GOT3 (cell line): ENCODE measurements at places on chromosomes 16 and 17.

GRCh38 chr16:11084484-11084875 is 140.1 kb downstream of the CLEC16A start:
- no peak for DNase-seq

DNA sequence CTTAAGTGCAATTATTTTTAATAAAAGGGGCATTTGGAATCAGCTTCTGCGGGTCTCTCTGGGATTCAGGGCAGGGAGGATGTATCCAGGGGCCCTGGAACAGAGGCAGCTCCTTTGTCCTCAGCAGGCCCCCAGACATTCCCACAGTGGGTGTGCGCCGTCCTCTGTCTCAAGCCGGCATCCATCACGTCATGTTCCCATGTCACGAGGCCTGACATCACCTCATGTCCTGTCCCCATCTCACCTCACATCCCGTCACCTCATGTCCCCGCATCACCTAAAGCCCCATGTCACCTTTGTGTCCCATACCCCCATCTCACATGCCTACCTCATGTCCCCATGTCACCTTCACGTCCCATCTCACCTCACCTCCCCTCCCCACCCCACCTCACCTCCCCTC is 18.5 kb downstream of the GAA start:
- DNase-seq, result no peak

- DNase-seq, result no peak
These were observed 46.3 kb downstream of the MRM1 start for GRCh38 chr17:36647636-36648035.

GRCh38 chr16:88382491-88383400 is at the start of gene ZNF469:
Gene ZNF469, plus strand, starts transcription at chr16:88382959. Its CDS starts 44,512 bp downstream, at chr16:88427471.
- DNase-seq, result no peak

GRCh38 chr16:47895146-47895545 is 260.6 kb downstream of the ABCC12 start:
- no peak for DNase-seq

DNA sequence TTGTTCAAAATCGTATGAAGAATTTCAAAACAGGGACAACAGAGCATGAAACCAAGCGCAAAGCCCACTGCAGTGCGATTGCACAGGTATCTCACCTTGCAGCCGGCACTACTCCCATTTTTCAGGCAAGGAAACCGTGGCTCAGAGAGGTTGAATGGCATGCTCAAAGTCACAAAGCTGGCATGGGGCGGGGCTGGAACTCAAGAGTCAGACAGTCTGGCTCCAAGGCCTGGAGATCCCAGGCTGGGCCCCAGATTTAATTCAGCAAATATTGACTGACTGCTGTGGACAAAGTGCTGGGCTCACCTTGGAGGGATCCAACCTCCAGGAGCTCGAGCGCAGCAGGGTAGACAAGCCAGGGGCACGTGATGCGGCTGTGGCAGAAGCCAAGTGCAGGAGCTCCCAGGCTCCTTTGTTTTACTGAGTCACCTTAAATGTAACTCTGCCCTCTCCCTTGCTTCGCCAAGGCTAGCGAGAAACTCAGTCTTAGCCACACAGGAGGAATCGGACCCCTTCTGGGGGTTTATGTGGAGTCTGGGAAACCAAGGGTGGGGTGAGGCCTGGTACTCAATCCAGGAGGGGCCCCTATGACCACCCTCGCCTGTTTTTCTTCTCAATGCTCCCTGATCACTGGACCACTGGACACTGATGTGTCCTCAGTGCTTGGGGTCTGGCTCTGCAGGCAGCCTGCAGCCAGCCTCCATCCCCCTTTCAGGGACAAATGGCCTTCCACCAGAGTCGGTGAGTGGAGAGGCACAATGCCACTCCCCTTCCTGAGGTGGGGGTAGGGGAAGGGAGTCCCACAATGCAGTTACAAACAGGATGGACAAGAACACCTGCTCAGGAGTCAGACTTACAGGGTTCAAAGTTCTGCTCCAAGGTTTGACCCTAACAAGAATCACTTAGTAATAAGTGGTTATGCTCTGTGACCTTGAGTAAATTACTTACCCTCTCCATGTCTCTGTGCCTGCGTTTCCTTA is 3.9 kb upstream of the SPATA20 start:
- no peak for DNase-seq

DNA sequence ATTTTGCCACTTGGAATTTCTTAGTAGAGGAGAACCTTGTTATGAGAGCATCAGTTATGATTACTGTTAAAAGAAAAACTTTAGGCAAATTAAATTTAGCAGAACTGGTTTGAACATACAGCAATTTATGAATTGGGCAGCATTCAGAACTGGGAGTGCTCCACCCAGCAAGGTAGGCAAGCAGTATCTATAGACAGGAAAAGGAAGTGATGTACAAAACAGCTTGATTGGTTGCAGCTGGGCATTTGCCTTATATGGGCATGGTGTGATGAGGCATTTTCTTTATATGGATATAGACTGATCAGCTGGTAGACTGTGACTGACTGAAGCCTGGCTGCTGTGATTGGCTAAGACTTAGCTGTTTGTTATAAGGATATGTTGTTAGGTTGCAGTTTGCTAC is 17.6 kb upstream of the CYLD start:
- DNase-seq, result no peak

DNA sequence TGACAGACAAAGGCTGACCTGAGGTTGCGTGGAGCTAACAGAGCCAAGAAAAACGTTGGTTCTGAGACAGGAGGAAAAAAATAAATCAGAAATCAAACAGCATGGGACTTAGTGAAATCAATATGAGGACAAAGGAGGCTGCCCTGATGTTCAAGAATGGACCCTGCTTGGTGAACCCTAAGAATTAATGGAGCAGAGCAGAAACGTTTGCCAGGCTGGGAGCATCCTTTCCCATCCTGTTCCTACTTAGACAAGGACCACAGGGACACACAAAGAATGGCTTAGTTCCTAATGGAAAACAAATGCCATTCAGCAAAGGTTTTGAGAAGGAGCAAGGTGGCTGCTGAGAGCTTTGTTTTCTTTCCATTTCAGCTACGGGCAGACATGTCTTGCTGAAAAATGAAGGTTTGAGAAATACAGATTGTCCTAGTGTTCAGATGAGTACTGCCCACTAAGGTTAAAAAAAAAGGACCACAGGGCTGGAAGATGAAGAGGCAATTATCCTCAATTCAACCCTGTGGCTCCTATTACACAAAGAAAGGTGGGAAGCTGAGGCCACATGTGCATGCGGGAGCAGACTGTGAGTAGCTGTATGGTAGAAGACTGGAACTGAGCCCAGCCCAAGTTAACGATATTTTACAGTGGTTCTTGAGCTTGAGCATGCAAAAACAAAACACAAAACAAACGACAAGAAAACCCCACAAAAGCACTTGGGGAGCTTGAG is 230.1 kb downstream of the SLC39A11 start:
- no peak for DNase-seq

DNA sequence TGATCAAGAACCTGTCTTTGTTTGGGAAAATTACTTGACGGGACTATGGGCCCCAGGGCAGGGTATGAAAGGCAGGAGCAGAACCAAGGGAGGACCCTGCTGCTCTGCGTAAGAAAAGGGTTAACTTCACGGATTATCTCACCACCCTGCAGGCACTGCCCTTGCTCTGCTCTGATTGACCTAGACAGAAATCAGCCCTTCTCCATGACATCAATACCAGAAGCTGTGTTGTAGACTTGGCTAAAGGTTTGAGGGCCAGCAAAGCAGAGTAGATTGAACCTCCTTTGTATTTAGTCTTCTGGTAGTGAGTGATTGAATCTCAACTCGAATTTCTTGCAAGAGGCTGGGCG is 52.9 kb upstream of the ETV4 start:
- DNase-seq, result no peak

DNA sequence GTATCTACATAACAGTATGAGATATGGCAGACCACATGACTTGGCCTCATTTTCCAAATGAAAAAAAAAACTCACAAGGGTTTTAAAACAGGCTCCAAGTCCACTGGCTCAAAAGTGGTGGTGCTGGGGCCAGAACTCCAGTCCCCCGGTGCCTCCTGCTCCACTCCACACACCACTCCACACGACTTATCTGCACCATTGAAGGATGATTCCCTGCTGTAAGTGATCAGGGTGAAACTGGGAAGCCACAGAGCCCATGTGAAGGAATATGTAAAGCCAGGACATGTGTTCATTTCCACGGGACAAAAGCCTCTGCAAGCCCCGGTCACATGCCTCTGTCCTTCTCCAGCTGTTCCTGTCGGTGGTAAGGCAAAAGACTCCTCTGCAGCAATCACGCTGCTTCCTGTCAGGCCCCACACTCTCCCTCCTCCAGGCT is 97.2 kb downstream of the ZNF18 start:
- DNase-seq, result no peak

GRCh38 chr17:78289802-78290363 is 58.5 kb downstream of the TMEM235 start:
- peak; percentile 45 for DNase-seq

DNA sequence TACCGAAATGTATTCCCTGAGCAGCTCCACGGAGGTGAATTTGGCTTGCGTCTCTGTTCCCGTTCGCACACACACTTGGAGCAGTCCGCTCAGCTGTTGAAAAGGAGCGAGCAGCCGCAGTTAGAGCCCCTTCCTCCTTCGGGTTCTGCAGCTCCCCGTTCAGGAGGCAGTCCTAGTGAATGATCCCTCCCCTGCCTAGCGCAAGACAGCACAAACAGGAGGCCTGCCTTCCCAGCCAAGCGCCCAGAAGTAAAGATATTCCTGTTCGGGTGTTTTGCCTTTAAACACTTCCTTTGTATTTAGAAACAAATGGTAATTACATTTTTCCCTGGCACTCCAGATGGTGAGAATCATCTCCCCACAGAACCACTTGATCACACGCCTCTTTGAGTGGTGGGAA is 64.7 kb downstream of the ABCC12 start:
- no peak for DNase-seq

- DNase-seq, result no peak
These were observed 57.6 kb downstream of the RAI1 start for GRCh38 chr17:17738901-17739300.

DNA sequence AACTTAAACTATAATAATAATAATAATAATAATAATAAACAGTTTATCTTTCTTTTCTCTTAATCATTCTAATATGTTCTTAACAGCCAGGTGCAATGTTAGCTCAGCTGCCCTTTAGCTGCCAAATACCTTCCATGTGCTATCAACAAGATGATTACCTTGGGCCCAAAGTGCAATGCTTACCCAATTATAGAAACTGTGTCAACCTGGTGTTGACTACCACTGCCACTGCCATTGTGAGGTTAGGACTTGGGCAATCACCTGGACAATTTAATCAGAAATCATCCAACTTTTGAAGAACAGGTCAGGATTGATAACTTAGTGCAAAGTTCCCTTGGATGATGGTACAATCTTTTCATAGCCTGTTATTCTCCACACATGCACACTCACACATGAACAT is 371.8 kb upstream of the SALL1 start:
- no peak for DNase-seq

DNA sequence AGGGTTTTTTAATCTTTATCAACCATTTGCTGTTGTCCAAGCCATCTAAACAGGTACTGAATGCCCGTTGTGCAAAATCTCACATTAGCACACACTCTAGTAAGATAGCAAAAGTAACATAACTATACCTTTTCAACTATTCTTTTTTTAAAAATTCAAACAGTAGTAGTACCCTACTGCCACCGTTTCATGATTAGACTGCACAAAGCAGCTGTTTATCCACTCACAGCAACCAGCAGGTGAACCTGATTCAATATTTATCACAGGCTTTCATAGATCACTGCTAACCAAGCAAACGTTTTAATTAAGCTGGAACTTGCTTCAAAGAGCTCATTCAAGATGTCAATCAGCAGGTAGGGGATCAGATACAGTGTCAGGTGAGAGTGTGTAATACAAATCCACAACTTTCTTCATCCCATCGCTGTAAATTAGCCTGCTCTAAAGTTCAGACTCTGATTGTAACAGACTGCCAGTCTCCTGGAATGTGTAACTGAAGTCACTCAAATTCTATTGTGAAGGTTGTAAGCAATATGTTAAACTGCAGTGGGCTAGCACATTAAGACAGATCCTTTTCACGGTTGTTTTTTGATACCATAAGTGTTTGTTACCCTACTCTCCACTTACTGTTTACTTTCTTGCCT is 47.3 kb downstream of the BRIP1 start:
- DNase-seq, result no peak

GRCh38 chr17:73748508-73748907 is 104.3 kb upstream of the SDK2 start:
- no peak for DNase-seq

GRCh38 chr16:88781140-88782077 is 3.6 kb downstream of the PIEZO1 start:
- DNase-seq, result no peak
